ENCODE measurements at places on chromosomes 11 and 22.

DNA sequence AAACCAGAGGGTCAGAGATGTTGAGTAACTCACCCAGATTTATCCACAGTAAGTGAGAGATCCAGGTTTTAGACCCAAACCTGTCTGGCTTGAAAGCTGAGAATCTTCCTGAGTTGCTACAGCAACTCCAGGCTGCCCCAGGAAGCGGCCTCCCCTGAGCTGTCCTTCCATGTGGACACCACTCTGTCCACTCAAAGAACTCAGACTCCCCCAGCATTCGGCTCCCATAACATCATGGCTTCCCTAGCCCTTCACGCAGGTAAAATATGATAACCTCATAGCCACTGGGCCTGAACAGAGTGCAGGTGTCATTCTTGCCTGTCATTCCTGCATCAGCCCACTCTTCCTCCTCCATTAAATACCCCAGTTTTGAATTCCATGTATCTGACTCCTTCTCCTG lies 657.8 kb downstream of the TBC1D22A start:
- no peak for DNase-seq

- DNase-seq: no peak
Measured at GRCh38 chr11:31045335-31045734, 324.2 kb downstream of the DCDC1 start.

DNA sequence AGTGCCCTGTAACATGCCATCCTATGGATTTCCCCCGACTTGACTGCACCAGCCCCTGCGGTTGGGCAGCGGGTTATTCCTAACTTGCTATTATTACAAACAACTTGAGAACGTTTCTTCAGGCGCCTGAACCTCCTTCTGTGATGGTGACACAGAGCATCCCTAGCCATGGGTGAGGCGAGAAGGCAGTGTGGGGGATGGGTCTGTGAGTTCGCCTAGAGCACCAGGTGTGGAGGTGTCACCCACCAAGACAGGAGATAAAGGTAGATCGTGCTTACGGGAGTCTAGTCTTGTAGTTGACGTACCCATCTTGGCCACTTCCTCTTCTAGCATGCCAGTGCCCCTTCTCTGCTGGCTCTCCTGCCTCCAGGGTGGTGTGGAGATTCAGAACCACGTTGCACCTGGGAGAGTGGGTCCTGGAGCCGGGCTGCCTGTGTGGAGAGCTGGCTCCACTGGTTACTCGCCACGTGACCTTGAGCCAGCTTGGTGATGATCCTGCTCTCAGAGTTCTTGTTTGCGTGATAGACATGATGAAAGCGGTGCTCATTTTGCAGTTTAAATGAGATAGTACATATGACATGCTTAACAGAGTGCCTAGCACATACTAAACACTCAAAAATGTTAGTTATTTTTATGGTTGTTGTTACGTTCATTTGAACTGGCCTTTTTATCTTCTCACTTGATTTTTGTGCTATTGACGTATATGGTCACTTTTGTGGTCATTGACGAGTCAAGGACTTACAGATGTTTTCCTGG lies 37.8 kb downstream of the TBC1D22A start:
- no peak for DNase-seq

- no peak for DNase-seq
Measured at GRCh38 chr11:18776324-18776723, 15.3 kb downstream of the PTPN5 start.

DNA sequence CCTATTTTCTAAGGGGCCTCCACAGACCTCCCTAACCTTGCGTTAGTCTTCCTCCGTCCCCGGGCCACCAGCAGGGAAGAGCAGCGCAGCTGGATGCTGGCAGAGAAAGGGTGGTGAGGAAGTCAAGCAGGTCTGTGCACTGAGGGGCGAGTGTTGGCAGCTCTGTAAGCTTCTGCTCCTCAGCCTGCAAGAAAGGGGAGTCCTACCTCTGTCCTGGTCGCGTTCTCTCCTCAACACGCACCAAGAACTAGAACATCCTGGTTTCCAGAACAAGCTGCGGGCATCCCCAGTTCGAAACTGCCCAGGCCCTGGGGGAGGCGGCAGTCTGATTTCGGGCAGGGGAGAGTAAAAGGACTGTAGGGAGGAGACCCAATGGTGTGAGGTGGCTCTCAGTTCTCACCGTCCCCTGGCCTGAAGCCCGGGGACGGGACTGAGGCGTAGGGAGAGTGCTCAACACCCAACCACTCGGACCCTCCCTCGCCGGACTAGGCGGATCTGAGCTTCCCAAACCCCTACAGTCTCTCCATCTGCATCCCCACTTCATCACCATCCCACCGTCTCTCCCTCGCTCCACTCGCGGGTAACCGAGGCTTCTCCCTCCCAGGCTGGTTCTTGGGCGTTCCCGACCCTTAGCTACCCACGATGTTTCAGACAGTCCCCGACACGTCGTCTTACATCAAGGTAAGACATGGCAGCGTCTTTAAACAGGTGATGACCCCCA lies 7.7 kb upstream of the FLI1 start:
- no peak for DNase-seq

DNA sequence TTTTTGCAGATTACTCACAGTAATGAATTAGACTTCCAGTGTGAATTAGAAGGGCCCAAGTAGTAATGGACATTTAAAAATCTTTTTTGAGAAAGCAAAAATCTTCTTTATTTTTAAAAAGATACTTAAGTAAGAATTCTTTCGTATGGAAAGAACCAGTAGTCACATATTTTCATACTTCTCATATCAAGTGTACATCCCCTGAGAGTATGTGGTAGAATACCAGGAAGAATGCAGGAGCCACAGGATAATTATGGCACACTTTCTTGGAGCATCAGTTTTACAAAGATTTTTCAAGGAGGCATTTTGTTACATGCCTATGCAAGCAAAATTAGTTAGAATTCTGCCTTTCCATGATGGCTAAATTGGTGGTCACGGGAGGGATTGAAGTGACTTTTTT lies 28.1 kb downstream of the POLD3 start:
- DNase-seq: no peak

DNA sequence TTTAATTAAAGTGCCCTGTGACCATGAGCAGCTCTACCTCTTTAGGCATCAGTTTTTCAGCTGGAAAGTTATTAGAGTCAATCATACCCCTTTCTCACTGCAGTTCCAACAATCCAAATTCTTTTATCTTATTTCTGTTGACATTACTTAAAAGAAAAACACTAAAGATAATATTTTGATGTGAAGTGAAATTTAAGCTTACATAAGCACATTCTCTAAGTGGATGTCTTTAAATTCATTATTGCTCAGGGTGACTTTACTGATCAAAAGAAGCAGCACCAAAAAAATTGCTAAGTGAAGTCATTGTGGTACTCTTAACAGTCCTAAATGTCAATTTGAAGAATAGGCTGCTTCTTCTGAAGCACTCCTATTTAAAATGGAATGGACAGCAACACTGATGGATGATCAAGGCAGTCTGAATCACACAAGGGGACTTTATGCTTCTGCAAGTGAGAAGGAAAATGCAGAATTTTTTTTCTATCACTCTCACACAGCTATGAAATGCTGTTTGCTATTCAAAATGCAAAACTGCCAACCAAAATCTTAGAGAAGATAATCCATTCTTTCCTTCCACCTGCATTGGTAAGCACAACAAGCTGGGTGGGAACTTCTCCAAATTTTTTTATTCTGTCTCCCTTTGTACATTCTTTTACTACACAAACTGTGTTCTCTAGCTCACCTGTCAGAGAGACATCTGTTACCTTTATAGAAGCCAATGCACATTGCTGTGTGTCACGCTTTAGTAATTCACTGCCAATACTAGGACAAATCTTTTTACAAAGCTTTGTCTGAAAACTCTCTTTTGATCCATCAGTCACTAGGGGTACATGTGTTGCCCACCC lies 179.9 kb downstream of the GRIA4 start:
- DNase-seq: no peak

- no peak for DNase-seq
Measured at GRCh38 chr22:17875156-17875555, 100.9 kb upstream of the BID start.

GRCh38 chr11:59145534-59145933 lies 2.9 kb downstream of the FAM111A start:
- DNase-seq: no peak

- no peak for DNase-seq
Measured at GRCh38 chr22:18063306-18063705, 14.5 kb upstream of the PEX26 start.

GRCh38 chr11:1778141-1778911 lies 14.6 kb upstream of the CTSD start:
- no peak for DNase-seq

GRCh38 chr11:86571273-86571948 lies 101.0 kb downstream of the ME3 start:
- DNase-seq: no peak

DNA sequence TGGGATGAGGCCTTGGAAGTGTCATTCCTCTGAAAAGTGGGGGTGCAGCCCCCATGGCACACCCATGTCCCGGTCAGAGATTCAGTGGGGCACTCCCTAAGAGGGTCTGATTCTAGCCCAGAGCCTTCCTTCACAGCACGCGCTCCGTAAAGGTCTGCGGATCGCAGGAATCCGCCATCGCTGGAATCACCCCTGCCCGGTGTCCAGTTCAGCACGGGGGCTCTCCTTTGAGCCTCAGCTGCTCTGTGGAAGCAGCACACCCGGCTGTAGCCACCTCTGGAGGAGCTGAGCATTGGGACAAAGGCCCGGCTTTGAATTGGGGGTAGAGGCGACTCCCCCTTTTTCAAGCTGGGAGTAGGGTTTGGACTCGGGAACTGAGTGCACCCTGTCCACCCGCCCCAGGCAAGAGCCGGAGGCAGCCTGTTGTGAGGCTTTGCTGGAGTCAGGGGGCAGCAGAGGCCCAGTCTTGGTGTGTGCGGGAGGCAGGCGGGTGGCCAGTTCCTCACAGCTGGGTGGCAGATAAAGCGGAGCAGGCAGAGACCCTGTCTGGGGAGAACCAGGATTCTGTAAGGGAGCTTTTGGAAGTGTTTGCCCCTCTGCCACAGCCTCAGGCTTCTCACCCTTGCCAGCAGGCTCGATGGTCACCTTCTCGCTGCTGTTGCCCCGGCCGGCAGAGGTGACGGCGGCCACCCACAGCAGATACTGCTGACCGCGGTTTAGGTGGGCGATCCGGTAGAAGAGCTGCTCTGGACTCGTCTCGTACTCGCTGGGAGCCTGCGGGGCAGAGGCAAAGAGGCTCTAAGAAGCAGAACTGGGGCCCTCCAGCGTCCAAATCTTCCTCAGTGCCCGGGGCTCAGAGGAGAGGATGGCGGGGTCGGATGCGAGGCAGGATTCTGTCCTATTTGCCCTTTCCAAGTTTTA lies 115.9 kb downstream of the CEP164 start:
- no peak for DNase-seq

DNA sequence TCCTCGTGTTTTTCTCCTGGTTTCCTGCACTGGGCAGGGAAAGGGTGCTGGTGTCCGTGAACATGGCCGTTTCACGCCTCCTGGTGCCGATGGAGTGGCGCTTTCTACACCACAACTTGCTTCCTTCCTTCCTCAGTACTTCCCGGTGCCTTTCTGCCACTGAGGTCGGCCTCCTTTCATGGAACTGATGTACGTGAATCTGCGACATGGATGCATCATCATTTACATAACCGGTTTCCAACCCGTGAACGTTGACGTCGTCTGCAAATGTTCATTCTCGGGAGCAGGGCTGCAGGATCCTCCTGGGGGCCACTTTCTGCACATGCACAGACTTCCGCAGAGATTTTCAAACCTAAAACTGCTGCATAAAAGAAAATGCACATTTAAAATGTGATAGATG lies 474.4 kb downstream of the BRD1 start:
- no peak for DNase-seq

GRCh38 chr22:35761037-35761436 lies 43.4 kb downstream of the APOL5 start:
- no peak for DNase-seq

DNA sequence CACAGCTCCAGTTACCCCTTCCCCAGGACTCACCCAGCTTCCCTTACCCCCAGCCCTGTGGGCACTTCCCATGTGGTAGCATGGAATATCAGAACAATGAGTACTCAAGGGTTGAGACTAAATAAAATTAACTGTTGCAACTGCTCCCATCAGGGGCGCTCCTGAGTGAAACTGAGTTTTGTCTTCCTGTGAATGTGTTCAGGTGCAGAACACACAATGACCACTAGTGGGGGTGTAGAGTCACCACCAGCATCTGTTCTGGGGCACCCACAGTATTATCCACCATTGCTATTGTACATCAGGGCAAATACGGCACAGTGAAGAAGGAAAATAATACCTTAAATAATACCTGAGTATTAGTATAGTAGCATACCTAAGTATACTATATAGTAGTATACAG lies 689.7 kb downstream of the TBC1D22A start:
- DNase-seq: no peak

- DNase-seq: no peak
Measured at GRCh38 chr11:27456795-27457329, 15.7 kb downstream of the LGR4 start.

GRCh38 chr22:38138961-38139360 lies 28.5 kb upstream of the BAIAP2L2 start:
- DNase-seq: no peak

DNA sequence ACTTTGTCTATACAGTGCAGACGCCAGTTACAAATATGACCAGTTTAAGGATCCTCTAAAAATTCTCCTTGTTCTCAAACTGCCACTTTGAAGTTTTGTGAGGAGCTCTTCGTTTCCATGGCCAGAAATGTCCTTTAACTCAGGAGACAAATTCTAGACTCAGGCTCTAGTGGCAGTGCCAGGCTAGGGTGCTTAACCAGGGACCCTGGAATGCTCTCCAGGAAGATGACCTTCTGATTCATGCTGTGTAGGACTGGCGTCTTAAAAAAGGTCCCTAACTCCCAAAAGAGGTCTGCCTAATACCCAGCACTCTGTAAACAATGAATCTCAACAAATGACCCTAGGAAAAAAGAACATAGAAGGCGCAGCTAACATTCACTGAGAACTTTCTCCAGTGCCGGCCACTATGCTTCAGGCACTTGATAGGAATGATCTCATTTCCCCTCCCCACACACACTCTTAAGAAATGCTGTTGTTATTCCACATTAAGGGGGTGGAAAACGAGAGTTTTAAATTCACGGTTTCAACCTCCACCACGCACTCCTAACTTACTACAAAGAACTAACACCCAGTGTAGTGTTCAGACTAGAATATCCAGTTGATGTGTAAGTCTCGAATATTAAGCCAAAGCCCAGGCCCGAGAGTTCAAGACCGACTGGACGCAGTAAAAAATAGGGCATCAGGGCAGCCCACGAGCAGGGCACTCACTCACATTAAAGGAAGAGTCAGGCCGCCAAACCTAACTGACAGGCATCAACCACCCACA lies 747 bp downstream of the NXF1 start:
- DNase-seq: no peak

DNA sequence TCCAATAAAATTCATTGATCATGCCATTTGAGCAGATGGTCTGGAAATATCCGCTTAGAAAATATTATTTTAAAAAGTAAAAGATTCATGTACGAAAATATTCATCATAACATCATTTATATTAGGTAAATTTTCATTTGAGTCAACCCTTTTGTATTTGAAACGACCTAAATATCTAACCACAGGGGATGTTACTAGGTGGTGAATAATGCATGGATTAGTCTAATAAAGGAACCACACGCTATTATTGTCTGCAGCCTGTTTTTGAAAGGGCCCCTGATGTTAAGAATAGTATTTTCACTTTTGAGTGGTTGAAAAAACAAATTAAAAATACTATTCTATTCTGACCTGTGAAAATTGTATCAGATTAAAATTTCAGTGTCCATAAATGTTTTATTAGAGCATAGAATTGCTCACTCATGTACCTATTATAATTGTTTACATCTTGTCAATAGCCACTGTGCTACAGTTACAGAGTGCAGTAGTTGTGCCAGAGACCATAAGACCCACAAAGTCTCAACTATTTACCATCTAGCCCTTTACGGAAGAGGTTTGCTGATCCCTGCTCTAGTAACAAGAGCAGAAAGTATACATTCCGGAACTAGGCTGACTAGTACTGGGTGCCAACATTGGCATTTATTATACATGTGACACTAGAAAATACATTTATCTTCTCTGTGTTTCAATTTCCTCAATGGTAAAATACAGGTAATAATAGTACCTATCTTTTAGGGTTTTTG lies 176.1 kb downstream of the LRRC4C start:
- no peak for DNase-seq

Data from T-helper 22 cell (primary cell).